ENCODE measurements at places on chromosomes 12 and 14. TPM values are rescaled to one million over a fixed set of nuclear protein-coding genes. Genes with fewer than 3 reads are reported as not detected.

DNA sequence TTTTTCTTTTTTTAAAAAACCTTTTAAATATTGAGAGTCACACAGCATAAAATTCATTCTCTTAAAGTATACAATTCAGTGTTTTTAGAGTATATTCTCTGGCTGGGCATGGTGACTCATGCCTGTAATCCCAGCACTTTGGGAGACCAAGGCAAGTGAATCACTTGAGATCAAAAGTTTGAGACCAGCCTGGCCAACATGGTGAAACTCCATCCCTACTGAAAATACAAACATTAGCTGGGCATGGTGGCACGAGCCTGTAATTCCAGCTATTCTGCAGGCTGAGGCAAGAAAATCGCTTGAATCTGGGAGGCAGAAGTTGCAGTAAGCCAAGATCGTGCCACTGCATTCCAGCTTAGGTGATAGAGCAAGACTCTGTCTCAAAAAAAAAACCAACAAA, 68.4 kb upstream of the BCAT1 start:
- no peak for DNase-seq

- DNase-seq: no peak
Observed at GRCh38 chr14:67581643-67582042, 18.4 kb downstream of the PIGH start.

- DNase-seq: no peak
Observed at GRCh38 chr14:104675447-104675846, 14.0 kb upstream of the INF2 start.

Gene TC2N
- polyA plus RNA-seq: 5.8 TPM

DNA sequence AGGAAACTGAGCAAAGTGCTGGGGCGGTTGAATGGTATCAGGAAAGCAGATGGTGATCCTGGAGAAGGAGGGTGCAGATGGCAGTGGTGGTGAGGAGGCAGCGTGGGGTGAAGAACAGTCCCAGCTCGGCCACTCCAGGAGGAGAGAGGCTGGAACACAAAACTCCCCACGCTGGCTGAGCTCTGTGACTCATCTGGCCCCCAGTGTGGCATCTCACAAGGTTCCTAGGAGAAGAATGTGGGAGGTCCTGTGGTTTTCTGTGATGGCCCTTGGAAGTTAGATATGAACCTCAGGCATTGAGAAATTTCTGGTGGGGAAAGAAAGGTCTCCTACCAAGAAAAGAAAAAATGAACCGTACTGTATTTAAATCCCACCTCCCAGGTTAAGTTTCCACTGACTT, 8.0 kb upstream of the NRXN3 start:
- no peak for DNase-seq

DNA sequence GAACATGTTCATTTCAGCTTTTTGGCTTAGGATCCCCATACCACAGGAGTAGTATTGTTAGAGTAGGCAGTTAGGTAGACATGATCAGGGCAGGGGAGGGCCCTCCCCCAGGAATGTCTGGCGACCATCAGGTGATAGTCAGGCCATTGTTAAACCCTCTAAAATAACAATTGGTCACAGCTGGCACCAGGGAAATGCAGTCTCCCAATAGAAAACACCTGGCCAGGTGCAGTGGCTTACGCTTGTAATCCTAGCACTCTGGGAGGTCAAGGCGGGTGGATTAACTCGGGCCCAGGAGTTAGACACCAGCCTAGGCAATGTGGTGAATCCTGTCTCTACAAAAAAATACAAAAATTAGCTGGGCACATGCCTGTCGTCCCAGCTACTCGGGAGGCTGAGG, 187.1 kb downstream of the MON2 start:
- DNase-seq: no peak

DNA sequence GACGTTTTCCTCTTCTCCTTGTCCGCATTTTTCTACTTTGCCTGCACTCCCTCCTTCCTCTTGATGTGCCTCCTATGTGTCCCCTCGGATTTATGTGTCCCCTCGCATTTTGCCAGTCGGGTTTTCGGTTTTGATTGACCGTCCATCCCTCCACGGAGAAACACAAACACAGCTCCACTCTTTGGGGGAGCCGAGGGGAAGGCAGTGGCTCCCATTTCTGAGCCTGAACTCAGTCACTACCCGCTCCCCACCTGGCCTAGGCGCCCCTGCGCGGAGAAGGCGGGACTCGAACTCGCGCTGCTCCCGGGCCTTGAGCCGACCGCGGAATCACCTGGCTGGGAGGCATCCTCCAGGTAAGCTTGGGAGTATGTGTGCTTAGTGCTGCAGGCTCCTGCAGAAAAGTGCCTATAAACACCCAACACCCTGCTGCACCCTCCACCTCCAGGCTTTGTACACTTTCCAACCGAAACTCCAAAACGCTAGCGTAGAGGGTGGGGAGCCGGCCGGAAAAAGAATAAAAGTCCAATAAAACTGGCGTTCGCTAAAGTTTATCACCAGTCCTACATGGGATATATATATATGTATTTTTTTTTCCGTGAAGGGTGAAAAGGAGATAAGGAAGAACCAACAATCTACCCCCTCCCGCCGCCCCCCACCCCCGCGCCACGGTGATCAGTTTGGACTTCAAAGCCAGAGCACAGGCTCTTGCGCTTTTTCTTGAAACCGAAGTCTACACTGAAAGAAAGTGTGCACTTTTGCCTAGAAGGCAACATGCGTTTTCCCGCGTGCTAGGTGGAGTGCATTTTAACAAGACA, 3.3 kb upstream of the CCND2 start:
- peak; percentile 41 for DNase-seq

GRCh38 chr12:115010324-115010995, 326.5 kb upstream of the TBX3 start:
- no peak for DNase-seq

DNA sequence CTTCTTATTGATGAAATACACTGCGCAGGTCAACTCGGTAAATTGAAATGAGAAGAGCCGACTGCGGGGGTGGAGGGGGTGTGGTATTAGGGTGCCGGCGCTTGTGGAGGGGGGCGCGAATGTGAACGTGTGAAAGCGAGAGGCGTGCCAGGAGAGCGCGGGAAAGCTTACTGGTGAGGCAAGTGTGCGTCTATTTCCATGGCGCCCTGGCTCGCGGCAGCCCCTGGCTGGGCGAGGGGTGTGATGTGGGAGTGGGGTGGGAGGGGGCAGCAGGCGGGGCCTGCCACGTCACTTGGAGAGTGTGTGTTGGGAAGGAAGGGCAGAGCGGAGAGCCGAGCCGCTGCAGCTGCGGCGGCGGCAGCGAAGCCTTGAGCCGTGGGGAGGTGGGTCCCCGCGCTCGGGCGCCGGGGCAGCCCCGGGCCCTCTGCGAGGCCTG, 88.8 kb downstream of the GALNT8 start:
- DNase-seq: peak; percentile 90

Gene TMEM132D
- not detected for polyA plus RNA-seq

DNA sequence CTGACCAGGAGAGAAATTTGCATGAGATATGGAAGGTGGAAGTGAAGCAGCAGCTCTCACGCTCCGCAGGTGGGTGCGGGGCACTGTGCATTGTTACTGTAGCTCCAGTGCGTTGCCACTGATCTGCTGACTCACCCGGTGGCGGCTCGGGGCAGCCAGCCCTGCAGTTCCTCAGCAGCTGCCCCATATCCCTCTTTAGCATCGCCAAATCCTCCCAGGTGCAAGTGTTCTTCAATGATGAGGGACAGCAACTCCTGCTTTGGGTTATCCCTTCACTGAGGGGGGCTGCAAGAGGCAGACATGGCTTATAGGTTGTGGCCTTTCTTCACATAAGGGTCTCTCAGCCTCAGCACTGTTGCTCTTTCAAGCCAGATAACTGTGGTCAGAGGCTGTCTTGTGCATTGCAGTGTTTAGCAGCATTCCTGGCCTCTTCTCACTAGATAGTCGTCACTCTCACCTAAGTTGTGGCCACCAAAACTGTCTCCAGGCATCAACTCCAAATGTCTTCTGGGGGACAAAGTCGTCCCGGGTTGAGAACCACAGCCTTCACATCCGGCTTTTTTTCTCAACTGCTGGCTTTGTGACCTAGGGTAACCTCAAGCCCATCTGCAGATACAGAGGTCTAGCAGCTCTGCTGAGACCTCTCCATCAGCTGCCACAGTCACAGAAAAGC, 180.8 kb downstream of the EFCAB11 start:
- no peak for DNase-seq

Data from kidney (tissue), 22 donors.